Stimulated activated CD8-positive, alpha-beta memory T cell treated with anti-CD3 and anti-CD28 coated beads, Interleukin-12 subunit alpha, Interleukin-12 subunit beta, amount 100 ng/mL, for 1 hour (primary cell): ENCODE measurements at places on chromosomes 2 and 18.

DNA sequence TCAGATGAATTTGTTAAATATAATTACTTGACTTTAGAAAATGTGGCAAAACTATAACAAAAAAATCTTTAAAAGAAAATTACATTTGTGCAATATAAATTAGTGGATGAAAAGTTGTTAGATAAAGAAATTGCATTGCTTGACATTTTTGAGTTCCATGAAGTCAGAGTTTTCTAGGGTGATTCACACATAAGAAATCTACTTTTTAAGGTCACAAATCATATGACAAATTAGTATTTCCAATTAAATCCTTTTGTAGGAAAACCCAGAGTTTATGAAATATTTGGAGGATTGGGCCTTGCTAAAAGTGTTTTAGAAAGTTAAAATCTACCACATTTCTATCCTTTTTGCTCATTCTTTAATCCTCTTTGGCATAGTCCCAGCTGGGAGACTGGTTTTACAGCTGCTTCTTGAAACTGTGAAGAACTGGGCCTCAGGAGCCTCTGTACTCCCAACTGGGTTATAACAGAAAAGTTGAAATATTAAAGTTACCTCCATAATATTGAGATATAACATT, 289.2 kb downstream of the LRRTM4 start:
- no peak for DNase-seq

DNA sequence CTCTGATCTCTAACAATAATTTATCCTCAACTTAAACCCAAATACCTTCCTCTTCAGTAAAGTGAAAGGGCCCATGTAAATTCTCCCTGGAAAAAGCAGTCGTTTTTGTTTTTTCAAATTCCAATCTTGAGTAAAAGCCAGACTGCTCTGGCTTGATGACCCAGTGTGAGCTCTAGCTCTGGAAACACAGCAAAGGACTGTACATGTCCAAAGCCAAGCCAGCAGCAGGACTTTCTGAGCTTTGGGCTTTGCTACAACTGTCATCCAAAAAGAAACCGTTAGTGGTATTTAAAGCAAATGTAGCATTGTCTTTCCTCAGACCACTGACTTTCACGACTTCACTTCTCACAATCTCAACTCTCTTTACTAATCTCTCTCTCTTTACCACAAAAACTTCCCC, 25.4 kb downstream of the SH3YL1 start:
- no peak for DNase-seq

- DNase-seq = no peak
Observed at GRCh38 chr18:59640721-59641120, 56.5 kb downstream of the CCBE1 start.

DNA sequence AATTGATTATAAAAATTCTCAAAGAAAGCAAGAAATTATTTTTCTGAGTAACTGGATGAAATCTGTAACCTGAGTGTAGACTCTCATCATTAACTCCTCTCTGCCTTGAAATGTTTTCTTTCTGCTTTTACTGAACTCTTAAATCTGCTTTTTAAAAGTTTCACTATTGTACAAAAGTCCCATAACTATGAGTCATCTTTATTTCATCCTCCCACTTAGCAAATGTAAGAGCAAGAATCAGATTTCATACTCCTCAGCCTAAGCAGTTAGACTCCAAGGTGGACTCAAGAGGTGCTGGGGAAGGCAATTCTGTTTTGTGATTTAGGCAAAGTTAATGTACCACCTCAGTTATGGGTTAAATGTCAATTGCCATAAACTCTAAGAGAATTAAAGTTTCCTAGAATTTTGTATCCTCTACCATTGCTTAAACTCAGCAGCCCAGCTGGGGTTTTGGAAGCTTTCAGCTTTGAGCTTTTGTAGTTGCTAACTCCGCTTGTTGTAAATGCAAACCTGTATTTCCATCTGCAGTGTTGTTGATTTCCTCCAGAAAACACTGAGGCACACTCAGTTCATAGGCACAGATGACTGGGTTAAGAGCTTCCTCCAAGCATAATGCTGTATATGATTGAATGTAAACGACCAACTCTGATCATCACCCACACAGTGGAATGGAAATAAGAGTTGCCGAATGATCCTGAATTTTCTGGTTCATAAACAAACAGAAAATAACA, 268.8 kb downstream of the ARHGAP15 start:
- no peak for DNase-seq

DNA sequence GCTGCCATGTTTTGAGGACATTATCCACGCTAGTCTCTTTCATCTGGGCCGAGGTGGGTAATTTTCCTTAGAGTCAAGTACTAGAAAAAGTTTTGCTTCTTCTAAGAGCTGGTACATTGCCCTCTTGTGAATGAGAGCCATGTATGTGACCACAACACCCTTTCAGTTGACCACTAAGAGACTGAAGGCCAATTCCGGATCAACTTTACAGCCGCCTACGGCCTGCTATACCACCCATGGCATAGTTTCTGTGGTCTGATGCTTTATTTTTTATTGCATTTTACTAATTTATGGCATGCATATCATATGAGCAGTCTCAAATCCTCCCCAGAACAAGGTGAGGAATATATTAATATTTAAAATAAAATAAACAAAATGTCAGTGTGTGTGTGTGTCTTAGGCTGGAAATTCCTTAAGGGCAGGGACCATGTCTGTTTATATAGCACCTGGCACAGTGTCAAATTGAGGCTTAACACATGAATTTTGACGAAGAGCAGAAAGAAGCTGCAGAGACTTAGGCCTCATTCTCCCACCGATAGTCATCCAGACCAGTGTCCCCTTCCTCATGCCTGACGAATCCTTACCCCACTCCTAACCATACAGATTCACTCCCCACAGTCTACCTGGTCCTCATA, 35.4 kb downstream of the PSD4 start:
- no peak for DNase-seq

GRCh38 chr2:75453384-75454240, 107.1 kb downstream of the EVA1A start:
- no peak for DNase-seq

DNA sequence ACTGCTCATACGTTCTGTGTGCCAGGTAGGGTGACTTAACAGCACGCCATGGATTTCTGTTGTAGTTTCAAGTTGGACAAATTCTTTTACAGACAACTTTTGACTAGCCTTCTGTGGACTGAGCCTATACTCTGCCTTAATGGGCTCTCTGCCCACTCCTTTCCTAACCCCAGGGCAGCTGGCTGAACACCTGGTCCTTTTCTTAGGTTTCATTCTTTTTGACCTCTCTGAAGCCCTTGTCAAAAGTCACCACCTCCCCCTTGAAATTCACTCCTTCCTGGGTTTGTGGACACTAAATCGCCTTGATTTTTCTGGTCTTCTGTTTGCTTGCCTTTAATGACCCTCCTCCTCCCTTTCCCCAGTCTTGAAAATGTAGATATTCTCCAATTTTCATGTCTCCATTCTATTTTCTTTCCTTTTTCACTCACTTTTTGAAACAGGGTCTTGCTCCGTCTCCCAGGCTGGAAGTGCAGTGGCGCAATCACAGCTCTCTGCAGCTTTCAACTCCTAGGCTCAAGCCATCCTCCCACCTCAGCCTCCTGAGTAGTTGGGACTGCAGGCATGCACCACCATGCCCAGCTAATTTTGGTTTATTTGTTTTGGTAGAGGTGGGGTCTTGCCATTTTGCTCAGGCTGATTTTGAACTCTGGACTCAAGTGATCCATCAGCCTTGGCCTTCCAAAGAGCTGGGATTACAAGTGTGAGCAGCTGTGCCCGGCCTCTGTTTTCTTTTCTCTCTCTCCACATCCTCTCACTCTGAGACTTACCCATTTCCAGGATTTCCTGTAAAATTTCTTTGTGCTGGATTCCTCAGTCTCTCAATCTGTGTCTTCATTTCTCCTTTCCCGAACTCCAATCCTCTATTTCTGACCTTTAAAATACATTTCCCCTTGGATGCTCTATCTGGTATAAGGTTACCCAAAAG, 112.9 kb downstream of the PLB1 start:
- DNase-seq = no peak

DNA sequence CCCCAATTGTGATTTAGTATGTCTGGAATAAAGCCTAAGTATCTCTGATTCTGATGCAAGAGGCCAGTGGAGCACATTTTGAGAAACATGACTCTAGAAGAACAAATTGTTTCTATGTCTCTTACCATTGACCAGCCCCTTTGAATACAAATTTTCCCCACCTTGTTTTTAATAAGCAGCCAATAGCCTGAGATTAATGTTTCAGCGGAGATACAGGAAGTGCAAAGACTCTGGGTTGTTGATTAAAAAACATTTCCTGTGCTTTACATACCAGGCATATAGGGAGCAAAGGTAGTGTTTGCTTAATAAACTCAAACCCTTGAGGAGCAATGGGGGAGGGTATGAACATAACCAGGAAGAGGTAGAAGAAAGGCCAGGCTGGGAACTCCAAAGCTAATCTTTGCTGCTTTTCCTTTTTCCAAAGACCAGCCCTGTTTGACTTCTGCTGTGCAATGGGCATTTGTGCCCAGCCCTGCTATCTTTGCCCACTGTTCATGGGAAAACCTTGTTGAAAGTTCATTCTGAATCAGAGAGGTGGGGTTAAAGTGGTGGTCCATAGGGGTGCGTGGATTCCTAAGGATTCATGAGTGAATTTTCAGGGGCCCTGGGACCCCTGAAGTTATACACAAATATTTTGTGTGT, 29.3 kb downstream of the UPP2 start:
- no peak for DNase-seq

- no peak for DNase-seq
Observed at GRCh38 chr2:39512941-39513340, 75.9 kb upstream of the MAP4K3 start.

- DNase-seq = no peak
Observed at GRCh38 chr2:2621855-2622254, 290.8 kb upstream of the MYT1L start.

- DNase-seq = no peak
Observed at GRCh38 chr18:2919600-2919999, 72.8 kb downstream of the EMILIN2 start.

GRCh38 chr18:33944493-33944892, 280.2 kb downstream of the NOL4 start:
- no peak for DNase-seq

GRCh38 chr2:122412360-122412759, 656.9 kb downstream of the TSN start:
- no peak for DNase-seq

DNA sequence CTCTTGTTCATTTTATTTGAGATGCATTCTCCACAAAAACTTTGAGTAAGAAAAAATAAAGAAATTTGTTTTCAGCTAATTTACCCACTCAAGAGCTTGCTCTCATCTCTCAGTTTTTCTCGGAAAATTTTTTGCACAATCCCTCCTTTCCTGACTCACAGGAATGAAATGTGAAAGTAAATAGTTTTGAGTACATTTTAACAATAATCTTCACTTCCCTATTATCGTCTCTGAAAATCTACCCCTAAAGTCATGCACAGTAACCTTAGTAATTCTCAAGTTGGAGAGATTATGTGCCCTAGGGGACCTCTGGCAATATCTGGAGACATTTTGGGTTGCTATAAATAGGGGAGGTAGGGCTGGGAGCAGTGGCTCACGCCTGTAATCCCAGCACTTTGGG, 2.6 kb downstream of the CYB5A start:
- no peak for DNase-seq

DNA sequence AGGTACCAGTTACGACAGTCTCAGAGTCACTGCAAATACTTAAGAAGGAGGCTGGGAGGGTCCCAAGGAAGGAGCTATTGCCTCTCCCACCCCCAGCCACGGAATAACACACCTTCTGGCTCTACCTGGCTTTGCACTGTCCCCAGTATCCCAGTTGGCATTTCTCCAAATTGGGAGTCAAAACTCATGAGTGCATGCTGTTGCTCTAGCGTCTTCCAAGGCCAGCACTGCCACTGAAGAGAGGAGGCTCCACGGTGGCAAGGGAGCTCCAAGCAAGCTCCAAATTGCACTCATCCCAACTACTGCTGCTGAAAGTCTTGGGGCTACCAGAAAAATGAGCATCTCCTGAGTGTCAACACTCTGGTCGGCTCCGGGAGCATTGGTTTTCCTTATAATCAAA, 1.6 kb downstream of the SCTR start:
- DNase-seq = no peak

GRCh38 chr2:236130349-236130998, 37.7 kb downstream of the GBX2 start:
- no peak for DNase-seq

DNA sequence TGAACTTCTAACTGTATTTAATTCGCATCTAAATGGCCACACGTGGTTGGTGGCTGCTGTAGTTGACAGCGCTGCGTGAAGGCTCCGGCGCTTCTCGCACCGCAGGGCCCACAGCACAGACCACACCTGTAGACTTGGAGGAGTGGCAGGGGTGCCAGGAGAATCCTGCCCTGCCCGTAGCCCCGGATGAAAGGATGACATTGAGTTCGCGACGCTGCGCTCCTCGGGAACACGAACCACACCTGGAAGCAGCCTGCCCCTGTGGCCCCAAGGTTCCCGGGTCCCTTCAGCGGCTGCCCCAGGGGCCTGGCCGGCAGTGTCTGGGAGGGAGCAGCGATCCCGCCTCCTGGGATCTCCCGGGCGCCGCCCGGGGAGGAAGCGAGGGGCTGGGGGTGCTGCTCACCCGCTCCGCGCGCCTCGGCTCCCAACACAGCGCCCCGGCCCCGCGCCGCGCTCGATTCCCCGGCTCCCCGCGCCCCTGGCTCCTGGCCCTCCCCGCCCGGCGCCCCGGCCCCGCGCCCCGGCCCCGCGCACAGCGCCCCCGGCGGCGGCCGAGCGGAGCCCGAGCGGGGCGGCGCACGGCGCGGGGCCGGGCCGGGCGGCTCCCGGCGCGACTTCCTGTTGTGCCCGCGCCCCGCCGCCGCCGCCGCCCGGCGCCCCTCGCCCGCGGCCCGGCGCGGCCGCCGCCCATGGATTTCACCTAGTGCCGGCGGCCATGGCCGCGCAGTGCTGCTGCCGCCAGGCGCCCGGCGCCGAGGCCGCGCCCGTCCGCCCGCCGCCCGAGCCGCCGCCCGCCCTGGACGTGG, at the start of gene RNPEPL1:
RNPEPL1 (plus strand) TSS at position 613 of the 806 bp plus-strand sequence; CDS start at position 716, 103 bp downstream.
- DNase-seq = no peak

- DNase-seq = no peak
Observed at GRCh38 chr2:51710222-51710621, 678.3 kb upstream of the NRXN1 start.

- DNase-seq = no peak
Observed at GRCh38 chr2:217249121-217250012, 389.5 kb upstream of the TNP1 start.

- no peak for DNase-seq
Observed at GRCh38 chr2:42639340-42640077, 71.1 kb downstream of the MTA3 start.

- DNase-seq = no peak
Observed at GRCh38 chr18:76483780-76484179, 11.3 kb downstream of the ZNF516 start.

- DNase-seq = no peak
Observed at GRCh38 chr2:239297142-239298004, 103.4 kb downstream of the HDAC4 start.

DNA sequence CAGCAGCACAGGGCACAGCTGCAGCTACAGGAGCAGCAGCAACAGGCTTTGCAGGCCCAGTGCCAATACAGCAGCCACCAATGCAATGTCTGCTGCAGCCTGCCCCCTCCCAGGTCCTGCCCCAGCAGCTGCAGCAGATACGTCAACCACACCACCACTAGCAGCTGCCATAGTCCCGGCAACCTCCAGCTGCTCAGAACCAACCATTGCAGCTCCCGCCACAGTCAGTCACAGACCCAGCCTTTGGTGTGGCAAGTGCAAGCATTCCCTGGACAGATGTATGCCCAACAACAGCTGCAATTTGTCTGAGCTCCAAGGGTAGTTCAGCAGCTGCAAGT, 53.3 kb upstream of the TUBA3E start:
- DNase-seq = no peak
